Nucleus accumbens (tissue), 56 donors: ENCODE measurements at places on chromosomes 7 and 10.
A peak's percentile ranks its signal among the peaks of the same experiment; 100 is the strongest.

- DNase-seq: no peak
Observed at GRCh38 chr10:8296090-8296733, 241.7 kb downstream of the GATA3 start.

GRCh38 chr7:146645383-146645976 lies 528.9 kb downstream of the CNTNAP2 start:
- no peak for DNase-seq

- no peak for DNase-seq
Observed at GRCh38 chr10:74891053-74891452, 64.7 kb downstream of the KAT6B start.

GRCh38 chr10:71773221-71773971 lies at the start of gene VSIR:
VSIR (minus strand) TSS chr10:71773520; CDS start chr10:71773439, 81 bp downstream.
- DNase-seq: peak; percentile 47

DNA sequence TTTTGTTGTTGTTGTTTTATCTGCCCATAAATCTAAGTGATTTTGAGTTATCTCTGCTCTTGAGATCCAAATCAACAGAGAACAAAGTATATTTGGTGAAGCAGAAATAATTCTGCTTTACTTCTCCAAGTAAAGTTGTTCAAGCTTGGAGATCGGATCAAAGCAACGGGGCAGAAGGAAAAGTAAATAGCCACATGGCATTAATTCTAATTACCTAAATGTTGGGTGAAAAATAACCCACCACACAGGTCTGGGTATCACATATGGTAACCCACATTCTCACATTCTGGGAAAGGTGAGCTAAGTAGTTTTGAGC lies 3.1 kb downstream of the NRP1 start:
- DNase-seq: no peak

- no peak for DNase-seq
Observed at GRCh38 chr10:21531164-21531563, 2.9 kb upstream of the MLLT10 start.

DNA sequence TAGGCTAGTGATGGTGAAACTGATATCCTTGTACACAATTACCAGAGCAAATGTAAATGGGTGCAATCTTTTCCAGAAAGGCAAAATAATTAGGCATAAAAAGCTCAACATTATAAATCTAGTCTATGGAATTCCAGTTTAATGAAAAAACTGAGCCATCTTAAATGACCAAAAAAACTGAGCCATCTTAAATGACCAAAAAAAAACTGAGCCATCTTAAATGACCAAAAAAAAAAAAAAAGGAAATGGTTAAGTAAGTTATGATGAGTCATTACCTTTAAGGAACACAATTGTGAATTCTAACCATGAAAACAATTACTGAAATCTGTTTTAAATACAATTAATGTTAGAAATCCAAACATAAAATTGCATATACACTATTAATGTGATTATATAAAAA lies 25.3 kb downstream of the USP6NL start:
- no peak for DNase-seq

- DNase-seq: no peak
Observed at GRCh38 chr7:70743531-70744325, 388.2 kb upstream of the GALNT17 start.

- DNase-seq: no peak
Observed at GRCh38 chr10:76047521-76047920, 616.1 kb downstream of the LRMDA start.

GRCh38 chr7:80131675-80132435 lies 2.8 kb upstream of the GNAI1 start:
- DNase-seq: no peak

DNA sequence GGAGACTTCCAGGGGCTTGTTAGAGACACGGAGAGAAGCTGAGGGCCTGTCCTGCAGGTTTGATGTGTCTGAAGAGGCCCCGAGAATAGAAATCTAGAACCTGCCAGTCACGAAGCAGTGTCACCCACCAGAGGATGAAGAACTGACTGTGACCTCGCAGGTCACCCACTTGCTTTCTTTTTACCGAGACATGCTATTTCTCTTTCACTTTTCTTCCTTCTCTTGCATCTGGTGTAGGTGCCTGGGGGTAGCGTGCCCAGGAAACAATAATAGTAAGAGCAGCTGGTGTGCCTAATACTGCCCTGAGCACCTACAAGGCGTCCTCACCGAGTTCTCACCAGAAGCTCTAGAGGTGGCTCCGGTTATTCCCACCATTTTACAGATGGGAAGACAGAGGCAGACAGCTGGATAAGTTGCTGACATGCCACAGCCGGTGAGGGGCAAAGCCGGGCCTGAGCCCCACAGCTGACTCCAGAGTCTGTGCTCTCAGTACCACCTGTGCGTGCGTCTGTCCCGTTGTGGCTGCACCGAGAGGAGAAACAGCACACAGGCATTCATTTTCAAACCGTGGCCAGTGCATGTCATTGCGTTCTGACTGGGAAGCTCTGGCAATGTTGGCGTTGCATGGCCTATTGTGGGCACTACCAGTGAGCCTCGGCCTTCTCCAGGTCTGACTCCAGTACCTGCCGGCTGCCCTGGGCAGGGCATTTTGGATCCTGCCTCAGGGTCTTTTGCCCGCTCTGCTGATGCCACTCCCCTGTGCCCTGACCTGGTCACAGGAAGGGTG lies 7.8 kb downstream of the CHST3 start:
- no peak for DNase-seq

- DNase-seq: no peak
Observed at GRCh38 chr10:101575091-101575490, 13.0 kb downstream of the POLL start.

DNA sequence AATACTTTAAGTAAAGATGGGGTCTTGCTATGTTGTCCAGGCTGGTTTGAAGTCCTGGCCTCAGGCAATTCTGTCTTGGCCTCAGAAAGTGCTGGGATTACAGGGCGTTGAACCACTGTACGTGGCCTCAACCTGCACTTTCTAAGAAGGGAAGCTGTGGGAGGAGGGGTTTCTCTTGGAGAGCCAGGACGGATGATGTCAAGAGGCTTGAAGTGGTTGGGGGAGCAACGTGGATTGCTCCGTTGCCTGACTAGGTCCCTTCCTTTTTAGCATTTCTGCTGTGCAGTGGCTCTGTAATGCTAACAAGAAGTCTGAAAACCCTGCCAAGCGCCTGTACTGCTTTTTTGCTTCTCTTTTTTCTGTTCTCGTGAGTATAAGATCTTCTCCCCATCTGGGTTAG lies 7.2 kb downstream of the BUD23 start:
- DNase-seq: no peak

DNA sequence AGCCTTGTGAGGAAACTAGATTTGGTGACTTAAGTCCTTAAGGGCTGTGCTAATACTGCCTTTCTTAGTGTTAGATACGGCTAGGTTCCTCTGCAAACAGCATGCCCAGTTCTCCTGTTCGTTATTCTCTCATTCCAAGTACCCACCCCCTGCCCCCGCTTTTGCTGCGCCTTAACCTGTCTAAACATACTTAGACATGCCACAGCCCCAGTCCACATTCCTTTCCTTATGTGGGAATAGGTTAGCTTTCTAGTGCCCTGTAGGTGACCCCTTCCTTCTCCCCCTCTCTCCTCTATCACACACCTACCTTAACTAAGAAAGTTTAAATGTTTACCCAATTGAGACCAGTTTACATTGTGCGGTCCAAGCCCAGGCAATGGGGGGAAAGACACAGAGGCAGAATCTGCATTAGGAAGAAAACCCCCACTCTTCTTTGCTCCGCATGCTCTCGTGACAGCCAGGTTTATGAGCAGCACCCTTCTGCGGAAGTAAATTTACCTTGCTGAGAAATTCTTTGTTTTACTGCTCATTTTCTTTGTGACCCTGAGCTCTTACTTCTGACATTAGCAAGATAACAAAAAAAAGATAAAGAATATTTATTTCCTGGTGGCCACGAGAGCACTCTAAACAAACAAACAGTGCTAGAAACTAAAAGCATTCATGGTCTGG lies 48.8 kb downstream of the VIM start:
- DNase-seq: no peak

- DNase-seq: no peak
Observed at GRCh38 chr7:132618956-132619305, 42.7 kb upstream of the PLXNA4 start.

- DNase-seq: peak; percentile 7
Observed at GRCh38 chr10:73940634-73941221, 29.8 kb downstream of the PLAU start.

DNA sequence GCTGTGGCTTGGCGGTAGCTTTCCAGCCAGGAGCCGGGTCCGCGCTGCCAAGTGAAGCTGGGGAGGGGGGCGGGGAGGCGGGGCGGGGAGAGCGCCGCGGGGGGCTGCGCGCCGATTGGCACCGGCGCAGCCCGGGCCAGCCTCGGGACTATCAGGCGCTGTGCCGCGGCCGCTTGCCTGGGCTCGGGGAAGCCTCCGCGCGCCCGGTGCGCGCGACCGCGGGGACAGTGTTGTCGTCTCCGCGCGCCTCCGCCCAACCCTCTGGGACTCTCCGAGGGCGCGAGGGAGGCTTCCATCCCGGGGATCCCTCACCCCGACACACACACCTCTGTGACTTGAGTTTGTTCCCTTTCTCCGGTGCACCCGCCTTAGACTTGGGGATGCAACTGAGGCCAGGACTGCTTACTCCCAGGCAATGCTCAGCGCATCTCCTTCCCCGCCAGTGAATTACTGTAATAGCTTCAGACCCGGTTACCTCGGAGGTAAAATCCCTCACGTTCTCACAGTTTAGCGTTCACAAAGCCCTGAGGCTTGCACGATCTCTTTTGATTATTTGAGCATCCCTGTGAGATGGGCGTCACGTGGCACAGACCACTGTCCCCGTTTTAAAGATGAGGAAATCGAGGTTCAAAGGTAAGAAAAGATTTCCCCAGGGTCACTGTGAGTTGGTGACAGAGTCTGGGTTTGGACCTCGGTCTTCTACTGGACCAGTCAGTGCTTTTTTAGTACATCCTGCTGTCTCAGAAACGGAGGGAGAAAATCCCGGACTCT lies at the start of gene NKX1-2:
Gene NKX1-2 (minus strand): TSS at position 24 of the 771 bp plus-strand sequence. CDS start 92 bp downstream, outside the sequence.
- peak; percentile 34 for DNase-seq

GRCh38 chr7:105191331-105191730 lies 177.3 kb downstream of the KMT2E start:
- no peak for DNase-seq

DNA sequence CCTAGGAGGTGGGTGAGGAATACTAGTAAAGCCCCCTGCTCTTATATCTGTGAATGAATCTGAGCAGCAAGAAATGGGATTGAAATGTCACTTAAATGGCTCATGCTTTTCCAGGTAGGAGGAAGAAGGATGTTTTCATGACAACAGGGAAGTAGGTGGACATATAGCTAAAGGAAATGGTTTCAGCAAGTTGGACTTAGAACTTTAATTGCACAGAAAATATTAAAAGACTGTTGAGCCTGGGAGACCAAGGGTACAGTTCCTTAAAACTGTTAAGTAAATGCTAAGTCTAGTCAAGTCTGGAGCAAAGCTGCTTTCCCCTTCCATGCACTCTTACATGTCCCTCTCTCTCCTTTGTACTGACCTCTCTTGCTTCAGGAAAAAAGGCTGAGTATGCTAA lies 301.3 kb downstream of the HGF start:
- no peak for DNase-seq

- no peak for DNase-seq
Observed at GRCh38 chr10:71276873-71277272, 42.2 kb upstream of the SLC29A3 start.

DNA sequence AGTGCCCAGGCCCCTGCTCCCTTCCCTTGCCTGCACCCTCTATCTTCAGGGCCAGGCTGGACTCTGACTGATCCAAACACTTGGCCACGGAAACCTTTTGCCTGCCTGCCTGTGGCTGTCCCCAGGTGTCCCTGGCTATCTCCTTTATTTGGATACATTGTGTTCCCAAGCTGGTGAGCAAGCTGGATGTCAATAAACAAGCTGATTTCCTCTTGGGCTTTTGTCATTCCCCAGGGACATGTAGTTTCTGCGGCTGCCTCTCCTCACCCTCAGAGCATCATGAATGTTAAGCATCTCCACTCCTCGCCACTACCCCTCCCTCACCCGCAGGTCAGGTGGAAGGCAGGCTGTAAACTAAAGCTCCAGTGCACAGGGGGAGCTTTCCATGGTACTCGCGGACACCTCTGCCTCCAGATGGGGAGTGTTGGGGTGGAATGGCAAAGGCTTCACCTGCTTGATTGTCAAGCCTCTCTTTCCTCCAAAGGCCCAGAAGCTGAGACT lies 6.9 kb downstream of the GHRHR start:
- DNase-seq: no peak

DNA sequence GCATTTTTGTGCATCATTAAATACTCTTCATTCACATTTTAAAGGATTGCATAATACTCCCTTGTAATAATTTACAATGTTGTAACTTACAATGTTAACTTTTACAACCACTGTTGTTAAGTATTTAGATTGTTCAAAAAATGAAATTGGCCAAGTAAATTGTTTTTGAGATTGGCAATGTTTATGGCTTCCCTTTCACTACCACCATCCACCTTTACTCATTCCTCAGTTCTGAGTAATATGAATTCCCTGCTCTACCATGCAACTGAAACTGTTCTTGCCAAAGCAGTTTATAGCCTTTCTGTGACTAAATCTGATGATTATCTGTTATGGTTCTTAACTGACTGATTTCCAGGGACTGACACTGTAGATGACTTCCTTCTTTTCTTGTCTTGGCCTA lies 80.5 kb upstream of the TMEM106B start:
- DNase-seq: no peak

- DNase-seq: no peak
Observed at GRCh38 chr10:4136121-4136520, 351.1 kb upstream of the KLF6 start.

DNA sequence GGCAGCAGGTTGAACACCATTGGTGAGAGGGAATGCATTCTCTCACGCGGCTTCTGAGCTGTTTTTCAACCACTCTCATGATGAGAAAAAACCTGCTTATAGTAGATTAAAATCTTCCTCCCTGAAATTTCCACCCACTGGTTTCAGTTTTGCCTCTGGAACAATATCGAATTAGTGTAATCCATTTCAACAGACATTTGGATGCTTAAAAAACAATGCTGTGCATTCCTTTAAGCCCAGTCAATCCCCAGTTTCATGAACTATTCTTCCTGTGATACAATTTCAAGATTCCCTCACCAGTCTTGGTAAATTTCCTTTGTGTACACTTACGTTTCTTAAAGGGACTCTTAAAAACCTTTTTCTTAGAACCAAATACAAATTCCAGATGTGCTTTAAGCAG lies 89.6 kb downstream of the ITIH5 start:
- no peak for DNase-seq
